ENCODE measurements at places on chromosomes 13 and 19. TPM values are rescaled to one million over a fixed set of nuclear protein-coding genes. Genes with fewer than 3 reads are reported as not detected.

SIAH3 gene
- not detected for total RNA-seq

TEX26 gene
- total RNA-seq, result not detected

AXL gene
- total RNA-seq, result 105 TPM

PSG7 gene
- 0.06 TPM for total RNA-seq

IFNL1 gene
- total RNA-seq, result not detected

ZNF560 gene
- total RNA-seq, result 0.02 TPM

- DNase-seq, result no peak
Measured at GRCh38 chr19:480016-480855, 16.1 kb upstream of the MADCAM1 start.

- no peak for DNase-seq
Measured at GRCh38 chr13:32426191-32426989, 1.5 kb downstream of the N4BP2L1 start.

DNA sequence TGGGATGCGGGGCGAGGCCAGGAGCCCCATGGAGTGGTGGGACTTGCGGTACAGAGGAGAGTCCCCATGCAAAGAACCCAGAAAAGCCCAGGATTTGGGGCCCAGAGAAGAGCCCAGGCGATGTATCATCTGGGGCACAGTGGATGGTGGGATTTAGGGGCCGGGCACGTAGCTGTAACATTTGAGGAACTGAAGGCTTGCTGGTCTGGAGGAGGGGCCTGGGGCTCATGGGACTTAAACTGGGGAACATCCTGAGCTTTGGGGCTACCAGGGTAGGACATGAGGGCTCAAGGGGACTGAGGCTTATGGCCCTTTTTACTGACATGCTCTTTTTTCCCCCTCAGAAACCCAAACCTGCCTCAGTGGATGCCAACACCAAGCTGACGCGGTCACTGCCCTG lies 13.5 kb downstream of the MED25 start:
- no peak for DNase-seq

DNA sequence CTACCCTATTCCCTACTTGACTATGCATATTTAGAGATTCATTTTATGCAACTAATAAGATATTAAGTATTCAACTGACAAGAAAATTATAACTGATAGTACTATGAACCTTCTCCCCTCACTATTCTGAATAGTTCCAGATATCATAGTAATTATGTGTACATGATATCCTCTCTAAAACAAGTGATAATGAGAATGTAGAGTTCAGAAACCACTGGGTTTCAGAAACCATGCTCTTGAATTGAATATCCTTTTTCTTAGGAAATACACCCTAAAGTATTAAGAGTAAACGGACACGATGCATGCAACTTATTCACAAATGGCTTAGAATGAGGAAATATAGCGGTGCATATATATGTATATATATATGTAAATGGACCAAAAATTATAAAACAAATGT lies 160.9 kb downstream of the TBC1D4 start:
- DNase-seq, result no peak

DNA sequence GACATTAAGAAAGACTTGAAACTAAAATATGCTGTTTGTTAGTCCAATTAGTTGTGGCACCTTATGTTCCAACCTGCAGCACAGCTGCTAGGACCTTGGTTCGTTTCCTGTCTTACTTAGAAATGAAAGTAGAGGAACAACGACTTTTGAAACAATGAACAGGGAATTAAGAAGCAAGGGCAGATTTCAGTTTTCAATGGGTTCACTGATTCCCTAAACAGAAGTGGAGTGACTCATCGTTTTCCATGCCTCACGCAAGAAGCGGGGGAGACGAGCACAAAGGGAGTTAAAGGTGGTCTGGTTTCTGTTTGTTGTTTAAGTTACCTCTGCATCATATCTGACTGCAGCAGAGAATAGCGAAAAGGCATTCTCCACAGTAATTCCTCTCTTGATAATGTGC lies 44.8 kb downstream of the PHF11 start:
- peak; percentile 36 for DNase-seq

GRCh38 chr19:47130589-47131227 lies at the start of gene SAE1:
Gene SAE1, plus strand, starts transcription at chr19:47130835. Its CDS starts 96 bp downstream, at chr19:47130931.
- DNase-seq, result peak; percentile 99

- peak; percentile 55 for DNase-seq
Measured at GRCh38 chr19:53991224-53992113, at the start of gene CACNG6. Gene CACNG6, plus strand, starts transcription at chr19:53991637. Its CDS starts 1,241 bp downstream, at chr19:53992878.

GRCh38 chr19:13530720-13531119 lies 24.4 kb upstream of the CACNA1A start:
- DNase-seq, result no peak

DNA sequence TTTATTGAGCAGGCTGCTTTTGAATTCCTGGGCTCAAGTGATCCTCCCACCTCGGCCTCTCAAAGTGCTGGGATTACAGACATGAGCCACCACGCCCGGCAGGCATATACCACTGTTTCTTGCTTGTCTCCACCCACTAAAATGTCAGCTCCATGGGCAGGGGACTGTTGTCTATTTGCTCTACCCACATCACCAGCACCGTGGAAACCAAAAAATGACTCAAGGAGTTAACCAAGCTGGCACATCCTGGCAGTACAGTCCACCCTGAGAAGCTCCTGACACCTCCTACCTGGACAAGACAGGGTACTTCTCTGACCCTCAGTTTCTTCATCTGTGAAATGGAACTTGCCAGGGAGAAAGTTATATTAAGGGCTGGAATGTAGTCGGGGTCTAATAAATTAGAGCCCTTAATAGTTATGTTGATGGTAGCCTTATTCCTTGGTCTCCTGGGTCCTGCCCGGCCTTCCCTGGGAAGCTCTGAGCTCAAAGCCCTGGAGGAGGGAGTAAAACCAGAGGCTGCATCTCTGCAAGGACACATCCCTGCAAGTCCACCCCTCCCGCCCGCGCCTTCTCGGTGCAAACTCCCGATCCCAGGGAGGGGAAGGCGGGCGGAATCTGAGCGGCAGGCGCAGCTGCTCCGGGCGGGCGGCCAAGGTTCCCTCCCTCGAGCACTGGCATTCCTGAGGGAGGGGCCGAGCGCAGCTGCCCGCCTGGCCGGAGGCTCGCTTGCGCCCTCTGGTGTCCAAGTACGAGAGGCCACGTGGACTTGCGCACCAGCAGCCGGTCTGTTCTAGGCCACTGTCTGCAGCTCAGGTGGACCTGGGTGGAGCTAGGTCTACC lies 14.1 kb downstream of the RDH8 start:
- peak; percentile 89 for DNase-seq

- no peak for DNase-seq
Measured at GRCh38 chr13:109802936-109803335, 16.6 kb upstream of the IRS2 start.

DNA sequence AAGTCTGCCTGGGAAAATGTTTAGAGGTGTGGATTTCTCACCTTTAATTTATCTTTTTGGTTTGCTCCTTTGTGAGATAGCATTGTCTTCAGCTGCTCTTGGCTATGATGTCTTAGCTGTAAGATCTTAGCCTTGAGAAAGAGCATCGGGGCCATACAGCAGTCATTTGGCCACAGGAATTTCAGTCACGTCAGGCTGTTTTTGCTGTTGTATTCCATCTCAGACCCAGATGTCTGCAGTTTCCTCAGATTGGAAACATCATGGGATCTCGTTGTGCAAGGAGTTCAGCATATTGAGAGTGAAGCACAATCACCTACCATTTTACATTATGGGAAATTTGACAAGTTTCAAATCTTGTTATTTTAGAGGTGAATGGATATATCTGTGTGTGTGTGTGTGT lies 89.3 kb upstream of the C1QTNF9B start:
- peak; percentile 16 for DNase-seq

- DNase-seq, result peak; percentile 4
Measured at GRCh38 chr13:39417643-39418042, 185.3 kb downstream of the LHFPL6 start.

DNA sequence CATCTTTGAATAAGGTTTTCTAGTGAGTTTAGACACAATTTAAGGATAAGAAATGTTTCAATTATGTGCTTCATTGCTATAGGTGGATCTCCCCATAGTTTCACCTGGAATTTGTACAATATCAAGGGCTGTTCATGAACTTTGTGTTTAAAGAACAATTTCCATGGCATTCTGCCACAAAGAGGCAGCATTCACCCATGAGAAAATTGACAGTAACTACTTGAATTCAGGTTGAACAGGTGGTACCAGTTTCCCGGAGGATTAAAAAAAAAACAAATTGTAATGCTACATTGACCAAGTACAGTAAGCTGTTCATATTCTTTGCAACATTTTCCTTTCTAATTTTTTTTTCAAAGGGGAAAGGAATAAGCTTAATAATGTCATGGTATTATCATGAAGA lies 9.1 kb downstream of the SLITRK5 start:
- DNase-seq, result no peak

- DNase-seq, result no peak
Measured at GRCh38 chr13:74158028-74158427, 23.8 kb upstream of the KLF12 start.

Data from H4 (cell line).